Stimulated activated CD4-positive, alpha-beta T cell treated with anti-CD3 and anti-CD28 coated beads, Interleukin-1b, Interleukin-23, amount 100 ng/mL, for 24 hours (primary cell): ENCODE measurements at places on chromosomes 2 and 18.

- no peak for DNase-seq
Observed at GRCh38 chr2:154707994-154708575, 9.6 kb downstream of the KCNJ3 start.

GRCh38 chr2:156565066-156565710, 129.0 kb downstream of the GPD2 start:
- DNase-seq, result no peak

DNA sequence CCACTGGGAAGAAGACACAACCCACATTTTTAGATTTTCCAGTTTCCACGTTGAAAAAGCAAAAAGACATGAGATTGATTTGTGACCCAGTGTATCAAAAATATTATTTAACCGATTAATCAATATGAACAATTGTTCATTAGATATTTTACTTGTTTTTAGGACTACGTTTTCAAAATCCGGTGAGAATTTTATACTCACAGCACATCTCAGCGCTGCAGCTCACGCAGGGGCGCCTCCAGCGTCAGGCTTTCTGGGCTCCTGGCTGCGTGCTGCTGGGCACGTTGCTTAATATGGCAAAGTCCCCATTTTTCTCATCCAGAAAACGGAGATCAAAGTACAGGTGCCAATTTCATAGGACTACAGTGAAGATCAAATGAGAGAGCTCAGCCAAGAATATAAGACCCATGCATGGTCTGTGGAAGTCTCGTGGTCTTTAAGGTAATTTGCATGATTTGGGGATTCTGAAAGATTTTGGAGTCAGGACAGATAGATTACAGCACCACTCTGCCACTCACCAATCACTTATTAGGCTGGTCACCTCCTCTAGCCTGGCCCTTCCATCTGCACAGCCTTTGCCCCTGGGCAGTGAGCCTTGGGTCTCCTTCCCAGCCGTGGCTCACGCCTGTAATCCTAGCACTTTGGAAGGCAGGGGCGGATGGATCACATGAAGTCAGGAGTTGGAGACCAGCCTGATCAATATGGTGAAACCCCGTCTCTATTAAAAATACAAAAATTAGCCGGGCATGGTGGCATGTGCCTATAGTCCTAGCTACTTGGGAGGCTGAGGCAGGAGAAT, 36.2 kb downstream of the PTPN18 start:
- DNase-seq, result no peak

GRCh38 chr2:98726735-98727368, 4.1 kb downstream of the MGAT4A start:
- DNase-seq, result no peak

- no peak for DNase-seq
Observed at GRCh38 chr2:229201521-229201920, 69.6 kb downstream of the PID1 start.

- DNase-seq, result peak; percentile 40
Observed at GRCh38 chr2:230793572-230794359, 71.0 kb upstream of the ITM2C start.

DNA sequence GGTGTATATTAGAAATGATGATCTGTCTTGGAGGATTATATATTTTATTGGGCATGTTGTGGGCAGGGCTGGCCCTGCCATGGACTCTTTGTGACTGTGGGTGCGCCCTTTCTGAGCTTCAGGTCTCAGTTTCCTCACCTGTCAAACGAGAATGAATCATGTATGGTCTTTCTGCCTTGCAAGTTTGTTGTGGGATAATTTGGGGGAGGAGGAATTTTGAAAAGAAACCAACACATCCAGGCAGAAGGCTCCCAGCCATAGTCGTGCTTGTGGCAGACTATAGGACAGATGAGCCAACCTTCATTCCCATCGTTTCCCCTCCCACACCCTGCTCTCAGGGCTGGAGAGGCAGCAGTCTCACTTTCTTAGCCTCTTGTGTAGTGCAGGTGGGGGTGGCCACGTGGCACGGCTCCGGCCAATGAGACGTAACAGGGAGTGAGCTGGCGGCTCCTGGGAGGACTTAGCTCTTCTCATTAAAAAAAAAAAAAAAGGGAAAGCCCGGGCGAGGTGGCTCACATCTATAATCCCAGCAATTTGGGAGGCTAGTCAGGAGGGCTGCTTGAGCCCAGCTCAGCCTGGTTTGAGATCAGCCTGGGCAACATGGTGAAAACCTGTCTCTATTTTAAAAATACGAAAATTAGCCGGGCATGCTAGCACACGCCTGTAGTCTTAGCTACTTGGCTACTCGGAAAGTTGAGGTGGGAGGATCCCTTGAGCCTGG, 63.1 kb downstream of the RHOB start:
- no peak for DNase-seq

DNA sequence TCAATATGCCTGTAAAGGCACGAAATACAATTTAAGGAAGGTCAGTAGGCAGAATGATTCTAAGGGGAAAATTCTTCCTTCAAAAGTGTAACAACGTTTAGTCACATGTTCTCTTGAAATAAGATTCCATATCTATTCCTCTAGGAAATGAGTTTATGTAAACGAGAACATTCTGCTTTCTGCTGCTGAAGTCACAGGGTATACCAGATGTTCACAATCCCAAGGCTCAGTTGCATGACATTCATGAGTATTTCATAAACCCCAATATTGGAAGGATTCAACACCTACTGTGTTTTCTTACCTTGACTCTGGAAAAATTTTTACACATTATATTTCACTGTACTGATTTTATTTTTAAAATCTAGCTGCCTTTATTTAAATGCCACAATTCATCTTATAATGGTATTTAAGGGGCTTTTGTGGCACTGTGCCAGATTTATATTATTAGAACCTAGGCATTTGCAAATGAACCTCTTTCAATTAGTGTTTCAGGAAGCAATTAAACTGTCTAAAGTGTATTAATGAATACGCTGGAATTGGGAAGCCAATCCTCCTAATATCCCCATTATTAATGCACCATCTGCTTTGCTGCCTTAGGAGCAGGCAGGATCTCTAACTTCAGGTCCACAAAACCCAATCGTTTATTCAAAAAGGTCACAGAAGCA, 542.6 kb upstream of the KLHL29 start:
- DNase-seq, result no peak

GRCh38 chr2:19171409-19171808, 187.0 kb downstream of the OSR1 start:
- DNase-seq, result no peak

- no peak for DNase-seq
Observed at GRCh38 chr18:2917259-2918047, 70.6 kb downstream of the EMILIN2 start.

DNA sequence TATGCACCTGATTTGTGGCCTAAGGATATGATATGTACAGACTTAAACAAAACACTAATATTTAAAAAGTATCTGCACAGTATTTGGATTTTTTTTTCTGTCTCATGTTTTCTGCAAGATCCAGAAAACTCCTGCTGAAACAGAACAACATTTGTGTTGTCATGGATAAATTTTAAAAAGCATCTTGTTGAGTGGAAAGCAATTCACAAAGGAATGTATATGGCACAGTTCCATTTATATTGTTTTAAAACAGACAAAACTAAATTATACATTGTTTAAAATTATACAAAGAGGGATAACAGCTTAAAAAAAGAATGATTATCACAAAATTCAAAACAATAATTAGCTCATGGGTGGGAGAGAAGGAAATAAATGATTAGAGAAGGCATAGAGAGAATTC, 193.5 kb downstream of the PPP1R1C start:
- no peak for DNase-seq

DNA sequence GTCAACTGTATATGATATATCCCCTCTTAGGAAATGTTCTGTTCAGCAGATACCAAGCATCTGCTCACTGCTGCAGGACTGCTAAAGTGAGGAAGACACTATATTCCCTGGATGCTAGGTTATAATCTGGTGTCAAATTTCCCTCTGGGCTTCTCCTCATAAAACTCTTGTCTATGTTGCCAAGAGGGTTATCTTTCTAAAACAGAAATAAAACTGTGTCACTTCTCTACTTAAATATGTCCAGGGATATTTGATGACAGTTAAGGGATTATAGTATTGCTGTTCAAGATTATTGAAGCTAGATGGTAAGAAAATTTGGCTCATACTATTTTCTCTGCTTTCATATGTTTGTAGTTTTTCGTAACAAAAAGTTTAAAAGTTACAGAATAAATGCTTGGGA, 30.5 kb upstream of the SNRNP27 start:
- no peak for DNase-seq

GRCh38 chr2:126915903-126916302, 17.2 kb downstream of the TEX51 start:
- no peak for DNase-seq

DNA sequence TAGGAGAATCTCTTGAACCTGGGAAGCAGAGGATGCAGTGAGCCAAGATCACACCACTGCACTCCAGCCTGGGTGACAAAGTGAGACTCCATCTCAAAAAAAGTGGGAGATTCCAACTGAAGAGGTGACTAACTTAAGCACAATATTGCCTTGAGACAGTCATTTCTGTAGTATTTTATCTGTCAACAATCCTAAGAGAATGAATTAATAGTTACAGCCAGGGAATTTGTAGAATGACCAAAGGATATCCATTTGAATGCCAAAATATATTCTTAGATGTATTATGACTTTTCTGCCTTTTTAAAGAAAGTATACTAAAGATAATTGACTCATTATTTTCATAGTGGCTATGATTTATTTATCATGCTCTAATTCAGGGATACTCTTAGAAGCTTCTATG, 40.7 kb upstream of the CCDC150 start:
- no peak for DNase-seq

DNA sequence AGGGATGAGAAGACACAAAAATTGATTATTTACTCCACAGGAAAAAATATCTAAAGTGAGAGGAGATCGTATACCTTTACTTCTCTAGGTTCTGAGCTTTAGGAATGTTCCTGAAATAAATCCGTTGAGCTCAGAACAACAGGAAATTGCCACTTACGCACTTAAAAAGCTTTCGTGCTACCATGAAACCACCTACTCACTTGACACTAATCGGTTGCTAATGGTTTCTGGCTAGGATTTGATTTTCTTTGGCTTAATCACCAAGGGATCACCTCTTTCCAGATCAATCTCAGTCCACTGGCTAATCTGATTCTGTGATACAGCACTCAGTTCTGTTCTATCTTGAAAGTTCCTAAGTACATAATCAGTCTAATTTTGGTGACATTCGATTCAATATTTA, 419.6 kb downstream of the DLGAP1 start:
- no peak for DNase-seq

DNA sequence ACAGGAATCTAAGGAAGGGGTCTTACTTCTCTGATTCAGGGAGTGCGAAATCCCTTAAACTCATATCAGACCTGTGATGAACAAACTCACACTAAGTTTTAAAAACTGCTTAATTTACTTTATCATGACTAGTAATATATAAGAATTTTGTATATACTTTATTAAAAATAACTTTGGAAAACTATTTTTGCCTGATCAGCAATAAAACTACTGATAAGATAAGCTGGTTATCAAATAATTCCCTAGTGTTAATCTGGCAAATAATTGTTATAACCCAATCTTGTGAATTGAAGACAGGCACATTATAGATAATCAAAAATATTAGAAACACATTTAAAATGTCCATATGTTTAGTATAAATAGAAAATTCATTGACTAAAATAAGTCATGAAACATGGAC, 23.7 kb upstream of the DSC3 start:
- DNase-seq, result no peak
